ENCODE measurements at places on chromosomes 4 and X. TPM values are rescaled to one million over a fixed set of nuclear protein-coding genes. Genes with fewer than 3 reads are reported as not detected.

Gene HS6ST2
- 10.5 TPM for total RNA-seq

DNA sequence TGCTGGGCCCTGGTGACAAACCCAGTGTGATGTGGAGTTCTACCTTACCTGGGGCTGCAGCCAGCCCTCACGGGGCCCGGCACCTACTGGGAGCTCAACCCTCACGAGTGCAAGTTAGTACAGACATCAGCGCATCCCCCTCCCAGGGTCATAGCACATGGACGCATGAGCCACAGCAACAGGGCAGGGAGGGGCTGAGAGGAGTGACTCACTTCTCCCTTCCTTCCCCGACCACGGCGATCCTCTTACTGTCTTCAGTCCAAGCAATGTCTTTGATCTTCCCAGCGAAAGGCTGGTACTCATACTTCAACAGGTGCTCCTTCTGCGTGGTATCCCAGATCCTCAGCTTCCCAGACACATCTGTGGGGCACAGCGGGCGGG, 17.8 kb downstream of the WDR1 start:
- DNase-seq: no peak

- no peak for DNase-seq
Observed at GRCh38 chr4:182141061-182141460, 102.1 kb upstream of the TENM3 start.

- DNase-seq: no peak
Observed at GRCh38 chr4:158873795-158874401, 105.1 kb downstream of the FNIP2 start.

Gene HSPA4L
- total RNA-seq: 12.6 TPM

Gene TIMM17B
- total RNA-seq: 104 TPM

Gene TIMP1
- 241 TPM for total RNA-seq

- no peak for DNase-seq
Observed at GRCh38 chr4:19512086-19512485, 739.6 kb upstream of the SLIT2 start.

DNA sequence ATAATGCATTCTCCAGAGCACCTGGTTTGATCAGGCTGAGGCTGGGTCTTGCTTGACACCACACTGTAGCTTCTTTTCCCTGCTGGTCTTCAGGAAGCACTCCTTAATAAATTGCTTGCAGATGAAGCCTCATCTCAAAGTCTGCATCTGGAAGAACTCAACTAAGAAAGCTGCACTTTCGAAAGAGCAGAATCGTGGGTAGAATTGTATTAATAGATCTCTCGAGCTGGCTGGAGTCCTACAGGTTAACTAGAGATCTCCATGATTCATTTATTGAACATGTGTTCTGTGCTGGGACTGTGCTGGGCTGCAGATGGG, 152.7 kb downstream of the STK32B start:
- DNase-seq: no peak

All from epithelial cell of proximal tubule (primary cell).